ENCODE measurements at places on chromosomes 2 and 18. TPM values are rescaled to one million over a fixed set of nuclear protein-coding genes. Genes with fewer than 3 reads are reported as not detected.

DNA sequence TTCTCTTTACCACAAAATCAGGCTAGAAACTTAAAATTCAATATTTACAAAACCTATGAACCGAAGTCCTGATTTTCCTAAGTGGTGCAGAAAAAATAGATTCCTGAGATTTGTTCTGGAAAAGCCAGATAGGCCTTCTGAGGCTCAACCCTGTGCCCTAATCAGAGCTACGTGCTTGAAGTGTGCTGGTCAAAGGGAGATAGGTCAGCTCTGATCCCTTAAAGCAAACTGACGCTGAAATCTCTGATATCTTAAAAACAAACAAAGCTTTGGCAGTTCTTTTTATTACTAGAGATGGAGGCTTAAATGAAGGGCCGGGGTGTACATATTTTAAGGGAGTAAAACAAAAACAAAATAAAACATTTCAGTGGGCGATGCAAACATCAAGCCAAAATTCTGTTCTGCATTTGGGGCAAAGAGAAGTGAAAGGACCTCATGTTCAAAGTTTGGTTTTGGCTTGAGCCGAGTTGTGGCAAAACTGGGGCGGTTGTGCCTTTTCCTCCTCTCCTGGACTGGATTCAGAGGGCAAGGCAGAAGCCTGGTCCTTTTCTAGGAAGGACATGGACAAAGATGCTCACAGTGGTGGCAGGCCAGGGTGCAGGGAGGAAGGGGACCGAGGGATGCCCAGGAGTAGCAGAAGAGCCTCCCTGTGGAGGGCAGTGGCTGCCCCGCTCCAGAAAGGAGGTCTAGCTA lies 295.0 kb downstream of the CDCA7 start:
- H3K36me3 ChIP-seq, result no peaks in the 10 kb centered on the region
- no peak overlapping the region for H3K27ac ChIP-seq
- H3K4me1 ChIP-seq, result no peaks in the 10 kb centered on the region
- no peak for DNase-seq

DNA sequence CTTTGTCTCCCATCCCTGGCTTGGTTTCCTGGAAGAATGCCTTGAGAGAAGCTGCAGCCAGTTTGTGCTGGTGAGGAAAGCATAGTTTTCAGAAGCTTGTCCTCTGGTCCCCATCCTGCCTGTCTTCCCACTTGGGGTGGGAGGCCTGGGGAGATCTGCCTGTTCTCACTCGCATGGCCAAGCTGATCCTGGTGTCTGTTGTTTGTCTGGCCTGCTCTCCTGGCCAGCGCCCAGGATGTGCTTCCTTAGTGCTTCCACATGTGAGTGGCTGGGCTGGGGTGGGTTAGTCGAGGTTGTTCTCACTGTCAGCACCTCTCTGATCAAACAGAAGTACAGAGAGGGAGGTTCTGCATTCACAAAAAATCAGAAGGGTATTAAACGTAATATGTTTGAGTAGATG lies 49.5 kb downstream of the PTPRM start:
- H3K27me3 ChIP-seq, result no peaks in the 10 kb centered on the region
- H3K36me3 ChIP-seq, result no peaks in the 10 kb centered on the region
- no peaks in the 10 kb centered on the region for H3K4me1 ChIP-seq

DHRS9 gene
- total RNA-seq, result 0.20 TPM

TXNDC2 gene
- not detected for total RNA-seq

GRCh38 chr2:44171018-44171417 lies 2.3 kb downstream of the PPM1B start:
- H3K27ac ChIP-seq, result no peak overlapping the region
- H3K4me3 ChIP-seq, result peak overlapping the region; percentile 83
- DNase-seq, result no peak
- H3K36me3 ChIP-seq, result no peaks in the 10 kb centered on the region
- H3K27me3 ChIP-seq, result no peaks in the 10 kb centered on the region
- peaks cover 56% of the 10 kb centered on the region for H3K4me1 ChIP-seq

DNA sequence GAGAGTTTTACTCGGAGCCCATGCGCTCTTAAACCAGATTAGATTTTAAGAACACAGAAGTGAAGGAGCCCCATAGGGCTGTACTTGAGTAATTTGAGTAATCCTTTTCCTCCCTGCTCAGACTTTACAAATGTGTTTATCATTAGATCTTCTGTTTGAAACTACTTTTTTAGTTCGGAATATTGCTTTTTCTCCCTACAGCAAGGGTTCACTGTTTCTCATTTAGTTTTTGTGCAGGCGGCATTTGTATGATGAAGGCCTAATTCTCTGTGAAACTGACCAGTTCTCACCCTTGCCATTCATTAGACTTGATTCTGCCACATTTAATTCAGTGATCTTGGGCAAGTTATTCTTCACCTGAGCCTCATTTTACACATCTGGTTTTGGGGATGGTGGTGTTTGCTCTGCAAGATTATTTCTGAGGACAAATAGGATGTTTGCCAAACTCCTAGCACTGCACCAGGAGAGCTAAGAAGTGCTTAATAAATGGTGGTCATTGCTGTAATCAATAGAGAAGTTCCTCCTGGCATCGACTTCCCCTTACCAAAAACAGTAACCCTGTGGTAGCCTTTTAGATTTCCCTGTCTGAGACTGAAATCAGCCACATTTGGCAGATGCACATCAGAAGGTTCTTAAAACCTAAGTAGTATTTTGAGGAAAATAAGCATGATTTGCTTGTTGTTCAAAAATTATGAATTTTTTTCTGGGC lies 2.2 kb downstream of the B3GNT2 start:
- DNase-seq, result no peak
- H3K4me1 ChIP-seq, result peaks cover 62% of the 10 kb centered on the region
- H3K27me3 ChIP-seq, result no peaks in the 10 kb centered on the region
- H3K27ac ChIP-seq, result peak overlapping the region; percentile 57
- H3K36me3 ChIP-seq, result no peaks in the 10 kb centered on the region
- H3K4me3 ChIP-seq, result peak overlapping the region; percentile 53

- no peak overlapping the region for H3K27ac ChIP-seq
- DNase-seq, result no peak
- H3K4me1 ChIP-seq, result peaks cover 7% of the 10 kb centered on the region
- H3K4me3 ChIP-seq, result no peak overlapping the region
- H3K36me3 ChIP-seq, result no peaks in the 10 kb centered on the region
Observed at GRCh38 chr2:203401-203800, 60.4 kb downstream of the SH3YL1 start.
